Naive B cell (primary cell): ENCODE measurements at places on chromosomes 7 and 10.

DNA sequence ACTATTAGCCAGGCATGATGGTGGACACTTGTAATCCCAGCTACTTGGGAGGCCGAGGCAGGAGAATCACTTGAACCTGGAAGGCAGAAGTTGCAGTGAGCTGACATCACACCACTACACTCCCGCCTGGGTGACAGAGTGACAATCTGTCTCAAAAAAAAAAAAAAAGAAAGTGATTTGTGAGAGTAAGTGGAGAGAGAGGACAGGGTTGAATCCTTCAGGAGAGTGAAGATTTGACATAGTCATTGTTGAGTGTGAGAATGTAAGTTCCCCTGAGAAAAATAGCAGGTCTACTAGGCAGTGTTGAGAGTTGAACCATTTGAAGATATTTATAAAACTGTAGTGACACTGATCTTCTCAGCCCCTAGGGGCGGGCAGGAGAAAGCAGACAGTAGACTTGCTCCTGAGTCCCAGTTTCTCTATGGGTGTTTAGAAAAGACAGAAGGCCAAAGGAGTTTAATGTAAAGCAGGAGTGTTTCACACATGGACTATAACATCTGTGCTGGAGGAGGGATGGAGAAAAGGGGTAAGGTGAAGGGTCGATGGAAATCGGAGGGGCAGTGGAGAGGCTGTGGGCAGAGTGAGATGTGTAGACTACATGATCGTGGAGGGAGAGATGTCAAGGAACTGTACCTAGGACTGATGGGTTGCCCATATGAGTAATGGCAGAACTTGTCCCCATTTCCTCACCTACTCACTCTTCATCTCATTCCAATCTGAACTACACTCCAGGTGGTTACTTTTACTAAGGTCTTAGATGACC is 13.7 kb upstream of the LAMB4 start:
- no peak overlapping the region for H3K27ac ChIP-seq
- DNase-seq = no peak
- peaks cover 2% of the 10 kb centered on the region for H3K4me1 ChIP-seq
- H3K27me3 ChIP-seq = peaks cover 5% of the 10 kb centered on the region
- no peak overlapping the region for H3K4me3 ChIP-seq

DNA sequence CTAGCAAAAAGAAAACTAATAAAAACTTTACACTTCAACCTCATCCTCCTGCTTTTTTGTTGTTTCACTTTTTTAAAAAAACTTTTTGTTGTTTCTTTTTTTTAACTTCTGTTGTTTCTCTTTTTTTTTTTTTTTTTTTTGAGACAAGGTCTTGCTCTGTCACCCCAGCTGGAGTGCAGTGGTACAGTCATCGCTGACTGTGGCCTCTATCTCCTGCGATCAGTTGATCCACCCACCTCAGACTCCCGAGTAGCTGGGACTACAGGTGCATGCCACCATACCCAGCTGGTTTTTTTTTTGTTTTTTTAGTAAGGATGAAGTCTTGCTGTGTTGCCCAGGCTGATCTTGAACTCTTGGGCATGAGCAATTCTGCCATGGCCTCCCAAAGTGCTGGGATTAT is 58.0 kb upstream of the HELLS start:
- DNase-seq = no peak
- H3K4me1 ChIP-seq = no peaks in the 10 kb centered on the region
- peaks cover 17% of the 10 kb centered on the region for H3K36me3 ChIP-seq

GRCh38 chr10:103080891-103081581 is 112.0 kb downstream of the NT5C2 start:
- DNase-seq = no peak
- no peak overlapping the region for H3K27ac ChIP-seq
- H3K36me3 ChIP-seq = peaks cover 20% of the 10 kb centered on the region
- H3K4me1 ChIP-seq = no peaks in the 10 kb centered on the region
- no peak overlapping the region for H3K4me3 ChIP-seq
- no peaks in the 10 kb centered on the region for H3K27me3 ChIP-seq

DNA sequence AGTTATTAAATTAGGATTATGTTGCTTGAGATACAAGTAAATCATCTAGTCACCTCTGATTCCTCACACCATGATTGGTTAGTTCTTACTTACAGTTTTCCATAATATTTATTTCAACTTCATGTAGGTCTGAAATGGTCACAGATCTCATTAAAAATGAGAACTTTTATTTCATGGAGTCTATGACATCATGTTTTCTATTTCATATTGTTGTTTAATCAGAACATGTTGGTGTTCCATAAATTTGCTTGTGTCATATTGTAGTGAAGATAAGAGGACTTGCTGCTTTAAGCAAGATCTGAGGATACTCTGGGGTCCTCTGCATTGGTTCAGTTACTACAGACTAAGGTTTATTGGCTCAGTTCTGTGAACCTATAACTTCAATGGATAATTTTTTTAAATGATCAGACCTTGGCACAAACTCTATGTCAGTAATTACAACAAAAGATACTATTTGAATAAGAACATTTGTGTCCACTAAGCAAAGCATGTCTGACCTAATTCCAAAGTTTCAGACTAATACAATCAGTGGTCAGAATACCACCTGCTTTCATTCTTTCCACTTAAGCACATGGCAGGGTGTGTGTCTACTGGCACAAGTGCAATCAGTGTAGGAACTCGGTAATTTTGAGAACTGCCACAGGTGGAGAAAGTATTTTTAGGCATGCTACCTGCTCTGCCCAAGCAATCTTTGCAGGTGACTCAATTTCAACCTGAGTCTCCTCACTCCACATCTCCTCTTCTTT is 68.5 kb downstream of the CCDC71L start:
- peaks cover 35% of the 10 kb centered on the region for H3K27me3 ChIP-seq
- H3K27ac ChIP-seq = no peak overlapping the region
- DNase-seq = no peak
- no peak overlapping the region for H3K4me3 ChIP-seq
- no peaks in the 10 kb centered on the region for H3K36me3 ChIP-seq

- H3K4me1 ChIP-seq = no peaks in the 10 kb centered on the region
- no peak overlapping the region for H3K4me3 ChIP-seq
- H3K27ac ChIP-seq = no peak overlapping the region
- no peak for DNase-seq
Measured at GRCh38 chr7:120806669-120807068, 51.3 kb downstream of the TSPAN12 start.

- H3K36me3 ChIP-seq = no peaks in the 10 kb centered on the region
- no peaks in the 10 kb centered on the region for H3K27me3 ChIP-seq
- H3K27ac ChIP-seq = no peak overlapping the region
- DNase-seq = no peak
- no peak overlapping the region for H3K4me3 ChIP-seq
Measured at GRCh38 chr7:66007232-66007631, 25.2 kb upstream of the GUSB start.

DNA sequence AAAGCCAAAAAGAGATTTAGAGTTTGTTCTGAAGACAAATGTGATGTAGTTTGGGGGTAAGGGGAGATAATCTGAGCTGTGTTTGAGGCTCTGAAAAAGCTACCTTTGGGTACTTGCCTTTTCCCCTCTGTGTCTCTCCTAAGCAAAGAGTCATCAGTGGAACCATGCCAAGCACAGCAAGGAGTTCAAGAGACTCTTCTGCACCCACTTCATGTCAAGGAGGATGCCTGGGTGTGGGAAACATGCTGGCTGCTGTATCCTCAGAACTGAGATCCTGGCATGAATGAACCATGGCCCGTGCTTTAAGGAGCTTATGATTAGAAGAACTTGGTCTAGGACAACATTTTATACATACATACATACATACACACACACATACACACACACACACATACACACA is 142.9 kb downstream of the NOC3L start:
- no peaks in the 10 kb centered on the region for H3K27me3 ChIP-seq
- H3K36me3 ChIP-seq = no peaks in the 10 kb centered on the region
- H3K27ac ChIP-seq = no peak overlapping the region
- no peaks in the 10 kb centered on the region for H3K4me1 ChIP-seq
- no peak overlapping the region for H3K4me3 ChIP-seq
- no peak for DNase-seq

- DNase-seq = no peak
- H3K4me3 ChIP-seq = no peak overlapping the region
- no peaks in the 10 kb centered on the region for H3K36me3 ChIP-seq
- no peaks in the 10 kb centered on the region for H3K4me1 ChIP-seq
- no peak overlapping the region for H3K27ac ChIP-seq
Measured at GRCh38 chr7:83455612-83456011, 193.3 kb downstream of the SEMA3E start.

- H3K4me1 ChIP-seq = peaks cover 4% of the 10 kb centered on the region
- H3K4me3 ChIP-seq = no peak overlapping the region
- no peaks in the 10 kb centered on the region for H3K27me3 ChIP-seq
- no peaks in the 10 kb centered on the region for H3K36me3 ChIP-seq
- no peak overlapping the region for H3K27ac ChIP-seq
Measured at GRCh38 chr7:129371487-129371886, 62.7 kb upstream of the STRIP2 start.
